IMR-90 (cell line): ENCODE measurements at places on chromosomes 7 and 10.

GRCh38 chr10:57015595-57016318 is 654.7 kb upstream of the ZWINT start:
- DNase-seq, result no peak

GRCh38 chr7:63073736-63074135 is 924.9 kb upstream of the ZNF722 start:
- DNase-seq, result no peak

- no peak for DNase-seq
These were observed 7.1 kb upstream of the TLX1 start for GRCh38 chr10:101123815-101124617.

DNA sequence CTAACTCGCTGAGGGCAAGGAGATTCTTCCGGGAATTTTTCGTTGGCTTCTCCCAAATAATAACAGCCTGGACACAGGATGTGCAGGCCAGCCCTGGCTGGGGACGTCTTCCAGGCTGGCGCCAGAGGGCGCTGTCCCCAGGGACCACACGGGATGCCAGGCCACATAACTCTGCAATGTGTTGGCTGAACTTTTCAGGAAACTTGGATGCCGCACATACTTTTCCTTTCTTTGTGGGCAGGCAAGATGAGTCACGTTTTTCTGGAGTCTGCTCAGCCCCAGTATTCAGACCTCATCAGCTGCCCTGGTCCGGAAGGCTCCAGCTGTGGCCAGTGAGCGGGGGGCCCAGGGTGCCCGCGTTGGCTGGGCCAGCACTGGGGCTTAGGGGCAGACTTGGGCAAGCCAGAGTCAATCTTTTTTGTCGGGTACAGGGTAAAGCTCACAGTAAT is 122.7 kb downstream of the PRKAG2 start:
- peak; percentile 99 for DNase-seq

GRCh38 chr7:153099235-153099634 is 339.7 kb downstream of the ACTR3B start:
- DNase-seq, result no peak

GRCh38 chr7:868189-868486 is 8.2 kb upstream of the GET4 start:
- DNase-seq, result no peak

DNA sequence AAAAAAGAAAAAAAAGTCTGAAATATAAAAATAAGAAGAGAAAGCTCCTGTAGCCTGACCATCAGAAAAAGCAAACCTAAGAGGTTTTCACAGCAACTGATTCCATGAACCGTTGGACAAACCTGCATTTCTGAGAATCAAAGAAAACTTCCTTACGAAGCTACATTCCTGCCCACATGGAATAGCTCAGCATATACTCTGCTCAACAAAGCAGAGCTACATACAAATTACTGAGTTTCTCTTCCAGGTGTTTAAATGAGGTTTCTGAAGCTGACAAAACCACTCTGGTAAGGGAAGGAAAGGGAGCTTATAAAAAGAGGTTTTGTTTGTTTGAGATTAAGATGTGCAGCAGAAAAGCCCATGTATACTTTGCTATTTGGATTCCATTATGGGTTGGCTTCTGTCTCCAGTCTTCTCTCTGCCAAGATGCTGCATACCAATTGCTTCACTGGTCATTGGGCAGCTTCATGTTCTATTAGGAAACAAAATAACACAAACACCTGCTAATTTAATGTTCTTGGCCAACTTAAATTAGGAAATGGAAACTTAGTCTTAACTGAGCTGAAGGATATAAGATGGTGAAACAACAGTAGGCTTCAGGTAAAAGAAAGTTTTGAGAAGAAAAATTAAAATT is 314.1 kb downstream of the LRRTM3 start:
- DNase-seq, result no peak

GRCh38 chr7:9391984-9392383 is 958.6 kb downstream of the NXPH1 start:
- DNase-seq, result no peak

DNA sequence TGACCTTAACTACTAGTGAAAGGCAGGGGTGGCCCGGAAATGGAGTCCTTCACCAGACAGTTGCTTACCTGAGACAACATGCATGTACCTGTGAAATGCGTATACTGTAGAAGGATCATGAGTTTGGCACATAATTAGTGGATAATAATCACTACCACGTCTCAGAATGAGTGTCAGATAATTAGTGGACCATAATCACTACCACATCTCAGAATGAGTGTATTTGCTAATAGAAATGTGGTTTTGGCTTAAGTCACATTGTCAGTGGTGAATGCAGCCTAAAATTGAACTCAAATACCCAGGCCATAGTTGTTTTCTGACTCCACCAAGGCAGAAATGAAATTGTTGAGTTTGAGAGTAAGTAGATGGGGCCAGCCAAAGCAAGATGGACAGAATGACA is 468.3 kb upstream of the GALNT17 start:
- DNase-seq, result no peak

- DNase-seq, result no peak
These were observed 15.3 kb downstream of the LIPA start for GRCh38 chr10:89236226-89236797.

DNA sequence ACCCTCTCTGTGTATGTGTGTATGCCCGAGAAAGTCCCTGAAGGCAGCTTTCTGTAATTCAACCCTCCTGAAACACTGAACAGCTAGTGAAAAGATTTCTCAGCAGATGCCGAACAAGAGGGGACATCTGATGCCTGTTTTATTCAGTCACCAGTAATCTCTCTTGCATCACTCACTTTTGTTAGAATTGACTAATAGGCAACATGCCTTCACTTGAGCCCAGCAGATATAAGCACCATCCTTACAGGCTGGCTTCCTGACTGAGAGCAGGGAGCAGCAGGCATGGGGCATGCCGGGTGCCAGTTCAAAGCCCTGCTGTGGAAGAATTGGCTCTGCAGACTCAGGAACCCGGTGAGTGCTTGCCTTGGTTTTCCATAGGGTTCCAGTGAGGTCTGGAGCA is at the start of gene ABCA13:
Gene ABCA13 (plus strand): TSS at position 257 of the 400 bp plus-strand sequence. CDS start 26 bp downstream, at position 283.
- DNase-seq, result peak; percentile 43
